Head of caudate nucleus (tissue), 42 donors: ENCODE measurements at places on chromosomes 1 and 21.
A peak's percentile ranks its signal among the peaks of the same experiment; 100 is the strongest.

DNA sequence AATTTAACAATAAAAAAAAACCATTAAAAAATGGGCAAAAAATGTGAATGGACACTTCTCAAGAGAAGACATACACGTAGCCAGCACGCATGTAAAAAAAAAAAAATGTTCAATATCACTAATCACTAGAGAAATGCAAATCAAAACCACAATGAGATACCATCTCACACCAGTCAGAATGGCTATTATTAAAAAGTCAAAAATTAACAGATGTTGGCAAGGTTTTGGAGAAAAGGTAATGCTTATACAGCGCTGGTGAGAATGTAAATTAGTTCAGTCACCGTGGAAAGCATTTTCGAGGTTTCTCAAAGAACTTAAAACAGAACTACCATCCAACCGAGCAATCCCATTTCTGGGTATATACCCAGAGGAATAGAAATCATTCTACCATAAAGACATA is 1091.5 kb upstream of the B3GALT2 start:
- no peak for DNase-seq

DNA sequence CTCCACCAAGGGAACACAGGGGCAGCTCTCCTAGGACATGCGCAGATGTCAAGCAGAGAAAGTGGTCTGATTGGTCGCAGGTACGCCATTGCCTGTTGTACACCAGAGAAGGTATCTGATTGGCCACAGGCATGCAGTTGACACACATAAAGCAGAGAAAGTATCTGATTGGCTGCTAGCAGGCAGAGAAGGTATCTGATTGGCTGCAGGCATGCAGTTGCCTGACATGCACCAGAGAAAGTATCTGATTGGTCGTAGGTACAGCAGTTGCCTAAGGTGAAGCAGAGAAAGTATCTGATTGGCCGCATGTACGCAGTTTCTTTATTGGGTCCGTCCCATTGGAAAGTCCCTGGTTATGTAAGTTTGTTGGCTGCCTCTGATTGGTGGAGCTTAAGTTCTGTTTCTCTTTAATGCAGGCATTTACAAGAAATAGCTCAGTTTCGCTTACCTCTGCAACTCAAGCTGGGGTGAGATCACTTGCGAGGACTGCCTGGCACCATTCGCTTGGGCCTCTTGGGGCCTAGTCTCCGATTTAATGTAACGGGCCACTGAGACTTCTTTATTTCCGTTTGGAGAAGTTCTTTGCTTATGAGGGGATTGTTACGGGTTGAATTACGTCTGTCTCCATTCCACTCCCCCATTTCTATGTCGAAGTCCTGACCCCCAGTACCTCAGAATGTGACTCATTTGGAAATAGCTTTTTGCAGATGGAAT is 74.2 kb downstream of the SIK1 start:
- no peak for DNase-seq

DNA sequence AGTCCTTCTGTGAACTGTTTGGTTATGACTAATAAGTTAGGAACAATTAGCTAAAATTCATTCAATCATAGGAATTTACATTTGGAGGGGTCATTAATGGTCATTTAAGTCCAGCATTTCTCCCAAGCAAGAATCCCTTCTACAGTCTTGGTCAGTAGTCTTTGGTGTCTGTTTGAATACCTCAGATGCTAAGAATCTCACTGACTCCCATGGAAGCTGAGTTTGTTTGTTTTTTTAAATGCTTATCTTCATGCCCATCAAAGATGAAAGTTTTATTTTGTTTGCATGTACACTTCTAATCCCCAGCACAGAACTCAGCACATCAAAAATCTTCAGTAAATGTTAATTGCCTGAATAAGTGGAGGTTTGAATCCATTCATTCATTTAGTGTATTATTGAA is 41.3 kb upstream of the SLC44A3 start:
- DNase-seq, result no peak

DNA sequence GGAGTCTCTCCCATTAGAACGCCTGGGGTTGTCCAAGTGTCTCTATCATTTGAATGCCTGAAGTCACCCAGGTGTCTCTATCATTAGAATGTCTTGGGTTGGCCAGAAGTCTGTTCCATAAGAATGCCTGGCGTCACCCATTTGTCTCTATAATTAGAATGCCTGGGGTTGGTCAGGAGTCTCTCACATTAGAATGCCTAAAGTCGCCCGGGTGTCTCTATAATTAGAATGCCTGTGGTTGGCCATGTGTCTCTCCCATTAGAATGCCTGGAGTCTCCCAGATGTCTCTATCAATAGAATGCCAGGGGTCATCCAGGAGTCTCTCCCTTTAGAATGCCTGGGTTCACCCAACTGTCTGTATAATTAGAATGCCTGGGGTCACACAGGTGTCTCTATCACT is 54.5 kb downstream of the RNF187 start:
- no peak for DNase-seq

- no peak for DNase-seq
Observed at GRCh38 chr1:162678439-162678838, 46.2 kb downstream of the DDR2 start.

GRCh38 chr1:234605399-234605982 is 4.5 kb downstream of the IRF2BP2 start:
- no peak for DNase-seq

GRCh38 chr1:52348704-52349300 is 17.2 kb downstream of the CC2D1B start:
- peak; percentile 26 for DNase-seq

DNA sequence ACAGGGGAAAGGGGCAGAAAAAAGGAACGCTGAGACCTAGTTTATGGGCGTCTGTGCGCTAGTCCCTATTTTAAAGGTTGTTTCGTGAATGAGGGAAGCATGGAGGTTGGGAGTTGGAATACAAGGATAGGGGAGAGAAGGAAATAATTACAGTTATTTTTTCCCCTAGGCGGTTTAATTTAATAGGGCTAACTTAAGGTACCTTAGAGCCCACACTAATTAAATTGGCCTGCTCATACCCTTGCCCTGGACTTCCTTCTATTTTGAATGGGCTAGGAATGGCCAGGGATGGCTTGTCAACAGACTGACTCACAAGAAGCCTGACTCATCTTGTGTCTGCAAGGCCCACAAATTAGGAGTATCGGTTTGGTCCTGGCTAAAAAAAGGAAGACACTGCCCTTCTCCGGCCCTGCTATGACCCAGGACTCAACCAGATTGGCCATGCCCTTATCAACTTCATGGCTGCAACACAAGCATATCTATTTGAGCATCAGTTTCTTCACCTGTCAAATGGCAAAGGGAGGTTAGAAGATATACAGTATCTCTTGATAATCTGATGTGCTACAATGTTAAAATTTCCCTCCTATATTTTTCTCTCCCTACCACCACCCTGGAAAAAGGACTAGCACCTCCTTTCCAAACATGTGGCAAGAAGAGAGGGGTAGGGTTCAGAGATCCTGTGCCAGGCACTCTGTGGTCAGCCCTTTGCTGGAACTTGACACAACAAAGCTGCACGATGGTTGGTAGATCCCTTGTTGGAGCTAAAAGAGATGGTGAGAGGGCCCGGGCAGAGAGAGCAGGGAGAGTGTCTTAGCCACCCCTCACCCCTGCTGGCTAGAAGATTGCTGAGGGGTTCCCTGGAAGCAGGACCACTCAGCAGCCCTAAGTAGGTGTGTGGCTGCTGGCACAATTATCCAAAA is 2.2 kb upstream of the SSBP3 start:
- no peak for DNase-seq

- peak; percentile 68 for DNase-seq
Observed at GRCh38 chr1:12180315-12180714, 13.5 kb downstream of the TNFRSF1B start.

DNA sequence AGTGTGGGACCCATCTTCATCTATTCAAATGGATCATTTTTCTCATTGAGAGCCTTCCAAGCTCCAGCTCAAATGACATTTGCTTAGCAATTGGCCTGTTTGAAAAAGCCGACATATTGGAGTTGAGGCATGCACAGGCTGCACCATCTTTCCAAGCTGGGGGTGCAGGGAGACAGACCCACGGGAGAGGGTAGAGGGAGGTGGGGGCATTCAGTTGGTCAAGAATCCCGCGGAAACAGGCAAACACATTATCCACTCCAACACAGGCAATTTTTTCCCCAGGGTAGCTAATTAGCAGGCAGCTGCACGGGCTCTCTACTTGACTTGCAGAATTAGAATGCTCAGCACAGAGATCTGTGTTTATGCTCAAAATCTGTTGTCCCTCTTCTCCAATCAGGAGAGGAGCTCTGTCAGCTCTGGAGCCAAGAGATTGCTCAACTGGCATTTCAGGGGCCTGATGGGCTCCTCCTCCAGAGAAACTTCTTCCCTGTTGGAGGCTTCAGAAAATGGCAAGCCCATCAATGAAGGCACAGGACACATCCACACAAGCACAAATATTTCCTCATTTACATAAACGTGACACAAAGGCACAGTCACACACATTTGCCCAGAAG is 267.8 kb downstream of the FOXD2 start:
- DNase-seq, result peak; percentile 25

- DNase-seq, result no peak
Observed at GRCh38 chr1:163410073-163410999, 88.6 kb downstream of the NUF2 start.

DNA sequence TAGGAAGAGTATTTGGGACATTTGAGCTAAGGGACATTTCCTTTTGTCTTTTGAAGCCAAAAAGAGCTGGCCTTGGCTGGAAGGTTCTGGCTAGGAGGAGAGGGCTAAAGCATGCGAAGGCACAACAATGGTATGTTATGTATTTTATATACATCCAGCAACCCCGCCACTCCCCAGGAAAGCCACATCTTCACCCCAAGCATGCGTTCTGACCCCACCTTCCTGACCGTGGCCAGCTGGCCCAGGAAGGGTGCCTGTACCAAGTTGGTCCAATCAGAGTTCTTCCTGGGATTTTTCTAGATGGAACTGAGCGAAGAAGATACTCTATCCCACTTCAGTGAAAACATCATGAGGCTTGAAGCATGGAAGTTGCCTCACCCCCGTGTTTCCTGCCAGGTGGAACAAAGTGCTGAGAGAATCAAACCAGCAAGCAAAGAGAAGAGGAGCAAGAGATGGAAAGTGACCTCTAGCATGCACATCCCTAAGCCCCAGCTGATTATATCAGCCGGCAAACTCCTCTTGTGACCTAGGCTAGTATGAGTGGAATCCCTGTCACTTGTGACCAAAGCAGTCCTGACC is 82.7 kb downstream of the BCAR3 start:
- no peak for DNase-seq

DNA sequence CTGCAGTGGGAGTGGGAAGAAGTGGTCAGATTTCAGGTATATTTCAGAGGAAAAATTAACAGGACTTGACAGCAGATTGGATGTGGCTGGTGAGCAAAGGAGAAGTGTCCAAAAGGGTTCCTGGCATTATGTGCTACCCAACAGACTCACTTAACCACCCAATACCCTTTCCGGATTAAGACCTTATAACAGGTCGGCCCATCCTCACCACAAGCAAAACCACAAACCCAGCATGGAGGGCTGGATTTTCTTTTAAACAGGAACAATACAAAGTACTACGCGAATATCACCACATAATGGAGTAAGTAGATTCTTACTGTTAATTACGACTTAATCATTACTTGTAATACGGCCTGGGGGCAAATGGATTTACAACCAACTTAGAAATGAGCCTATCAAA is 59.2 kb downstream of the WDR64 start:
- DNase-seq, result no peak

GRCh38 chr1:12615865-12616708 is 1.9 kb downstream of the DHRS3 start:
- DNase-seq, result no peak

DNA sequence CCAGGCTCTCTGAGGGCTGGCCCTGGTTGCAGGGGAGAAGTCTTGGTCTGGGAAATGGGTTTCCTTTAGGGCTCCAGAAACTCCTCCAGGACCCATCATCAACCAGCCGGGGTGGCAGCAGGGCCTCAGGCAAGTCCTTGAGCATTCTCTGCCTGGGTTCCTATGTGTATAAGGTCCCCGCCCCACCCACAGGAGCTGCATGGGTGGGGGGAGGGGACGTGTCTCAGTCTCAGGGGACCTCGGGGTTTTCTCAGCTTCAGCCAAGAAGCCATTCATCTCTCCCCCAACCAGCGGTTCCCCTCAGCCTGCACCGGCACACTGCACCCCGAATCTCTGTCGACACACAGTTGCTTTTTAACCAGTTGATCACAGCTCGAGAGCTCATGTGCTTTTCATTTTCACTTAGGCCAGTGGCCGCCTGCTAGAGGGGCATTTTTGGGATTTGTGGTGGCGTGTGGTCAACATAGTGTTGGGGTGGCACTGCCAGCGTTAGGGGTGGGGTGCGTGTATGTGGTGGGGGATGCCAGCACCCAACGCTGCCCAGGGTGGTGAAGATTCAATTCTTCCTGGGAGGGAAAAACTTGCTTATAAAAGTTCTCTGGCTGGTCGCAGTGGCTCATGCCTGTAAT is 6.5 kb downstream of the RUNX3 start:
- no peak for DNase-seq

- DNase-seq, result no peak
Observed at GRCh38 chr21:46634966-46635323, 529 bp upstream of the PRMT2 start.

- no peak for DNase-seq
Observed at GRCh38 chr1:94955767-94956632, 29.1 kb upstream of the CNN3 start.

DNA sequence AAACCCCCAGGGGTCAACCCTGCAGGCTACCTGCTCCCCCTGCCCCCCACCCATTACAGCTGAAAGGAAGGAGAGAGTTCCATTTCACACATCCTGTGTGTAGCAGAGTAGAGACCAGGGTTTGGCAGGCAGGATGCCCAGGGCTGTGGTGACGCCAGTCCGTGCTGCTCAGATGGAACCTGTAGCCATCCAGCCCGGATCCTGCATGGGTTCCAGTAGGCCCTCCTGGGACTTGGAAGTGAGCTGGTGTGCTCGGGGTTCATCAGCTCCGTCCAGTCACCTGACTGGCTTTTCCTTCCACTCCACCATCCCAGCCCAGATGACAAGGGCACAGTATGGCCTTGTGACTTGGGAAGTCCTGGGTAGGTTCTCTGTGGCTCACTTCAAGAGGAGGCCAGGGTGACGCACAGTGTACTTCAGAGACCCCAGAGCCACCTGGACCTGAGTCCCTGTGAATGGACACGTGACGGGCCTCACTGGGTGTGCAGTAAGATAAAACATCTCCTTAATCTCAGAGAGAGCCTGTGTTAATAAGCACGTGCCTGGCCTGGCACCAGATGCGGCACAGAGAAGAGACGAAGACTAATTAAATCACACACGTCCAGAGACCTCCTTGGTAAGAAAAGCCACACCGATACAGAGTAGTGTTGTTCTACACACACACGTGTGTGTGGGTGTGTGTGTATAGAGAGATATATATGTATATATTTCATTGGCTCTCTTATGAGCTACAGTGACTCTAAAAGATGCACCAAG is 16.0 kb downstream of the ITPKB start:
- no peak for DNase-seq

- no peak for DNase-seq
Observed at GRCh38 chr21:27649323-27649722, 682.4 kb upstream of the ADAMTS5 start.
